ENCODE measurements at places on chromosomes 16 and 17.

DNA sequence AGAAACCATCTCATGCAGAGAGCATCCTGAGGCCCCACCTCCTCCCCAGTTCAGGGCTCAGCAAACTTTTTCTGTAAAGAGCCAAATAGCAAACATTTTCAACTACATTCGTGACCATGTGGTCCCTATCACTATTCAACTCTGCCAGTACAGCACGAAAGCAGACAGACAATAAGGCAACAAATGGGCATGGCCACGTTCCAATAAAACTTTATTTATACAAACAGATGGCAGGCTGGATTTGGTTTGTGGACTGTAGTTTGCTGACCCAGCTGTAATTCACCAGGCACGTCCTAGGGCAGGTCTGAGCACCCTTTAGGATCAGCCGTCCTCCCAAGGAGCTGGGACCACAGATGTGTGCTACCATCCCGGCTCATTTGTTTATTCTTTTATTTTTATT, 27.1 kb upstream of the GPRC5C start:
- DNase-seq = no peak

- DNase-seq = no peak
Measured at GRCh38 chr17:49012769-49013255, 15.6 kb downstream of the IGF2BP1 start.

DNA sequence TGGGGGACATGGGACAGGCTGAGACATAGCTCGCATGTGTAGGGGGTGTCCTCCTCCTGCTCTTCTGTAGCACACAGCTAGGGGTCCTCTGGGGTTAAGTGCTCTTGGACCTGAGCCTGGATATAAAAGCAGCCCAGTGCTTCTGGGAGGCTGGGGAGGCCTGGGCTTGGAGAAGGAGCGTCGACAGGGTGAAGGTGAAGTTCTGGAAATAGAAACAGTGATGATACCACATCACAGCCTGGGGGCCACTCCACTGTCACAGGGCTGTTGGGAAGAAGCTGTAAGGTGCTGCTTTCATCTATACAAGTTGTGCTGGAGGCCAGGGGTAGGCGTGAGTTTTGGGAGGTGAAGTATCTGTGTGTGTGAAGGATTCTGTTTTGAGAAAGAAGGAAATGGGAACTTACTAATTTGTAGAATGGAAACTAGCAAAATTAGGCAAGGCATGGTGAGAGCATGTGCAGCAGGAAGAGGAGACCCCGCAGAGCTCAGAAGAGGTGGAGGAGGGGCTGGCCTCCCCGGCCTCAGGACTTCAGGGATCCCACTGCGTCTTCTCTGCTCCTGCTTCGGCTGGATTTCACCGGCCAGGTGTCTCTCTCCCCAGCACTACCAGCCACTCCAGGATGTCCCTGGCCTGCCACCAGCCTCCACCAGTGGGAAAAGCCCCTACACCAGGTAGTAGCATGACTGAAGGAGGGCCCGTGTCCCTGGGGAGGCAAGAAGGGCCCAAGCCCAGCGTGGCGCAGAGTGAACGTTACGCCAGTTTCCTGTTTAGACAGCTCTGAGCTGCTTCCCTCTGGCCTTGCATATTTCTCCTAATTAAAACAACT, 19.4 kb downstream of the PLCG2 start:
- no peak for DNase-seq

DNA sequence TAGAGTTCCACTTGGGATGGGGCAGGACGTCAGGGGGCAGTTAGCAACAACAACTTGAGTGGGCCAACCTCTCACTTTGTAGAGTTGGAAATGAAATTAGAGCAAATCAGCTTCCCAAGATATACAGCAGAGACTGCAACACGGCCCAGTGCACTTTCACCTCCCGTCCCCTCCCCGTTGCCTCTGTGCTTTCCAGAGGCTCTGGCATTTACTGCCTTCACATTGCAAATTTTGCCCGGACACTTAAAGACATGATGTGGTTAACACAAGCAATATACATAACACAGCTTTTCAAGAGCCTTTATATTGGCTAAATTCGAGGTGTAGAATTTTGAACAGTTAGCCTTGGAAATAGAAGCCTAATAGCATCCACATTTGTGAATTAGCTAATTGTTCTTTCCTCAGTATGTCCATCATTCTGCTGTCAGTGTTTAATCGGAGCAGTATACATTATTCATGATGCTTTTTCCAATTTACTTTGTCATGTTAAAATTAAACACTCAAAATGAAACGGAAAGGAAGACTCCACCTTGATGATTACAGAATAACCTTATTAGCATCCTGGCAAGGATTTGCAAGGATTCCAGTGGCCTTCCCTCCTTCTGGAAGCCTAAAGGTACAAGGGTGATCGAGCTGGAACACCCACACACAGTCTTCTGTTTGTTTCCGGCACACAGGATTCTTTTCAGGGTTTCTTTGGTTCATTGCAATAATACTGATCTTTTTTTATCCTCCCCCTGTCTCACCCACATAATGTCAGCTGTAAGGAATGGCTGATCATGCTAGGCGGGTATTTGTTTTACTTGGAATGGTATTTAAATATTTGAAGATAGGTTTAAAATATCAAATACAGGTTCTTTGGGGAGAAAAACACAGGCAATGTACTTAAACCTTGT, 190.9 kb upstream of the CACNG5 start:
- no peak for DNase-seq

DNA sequence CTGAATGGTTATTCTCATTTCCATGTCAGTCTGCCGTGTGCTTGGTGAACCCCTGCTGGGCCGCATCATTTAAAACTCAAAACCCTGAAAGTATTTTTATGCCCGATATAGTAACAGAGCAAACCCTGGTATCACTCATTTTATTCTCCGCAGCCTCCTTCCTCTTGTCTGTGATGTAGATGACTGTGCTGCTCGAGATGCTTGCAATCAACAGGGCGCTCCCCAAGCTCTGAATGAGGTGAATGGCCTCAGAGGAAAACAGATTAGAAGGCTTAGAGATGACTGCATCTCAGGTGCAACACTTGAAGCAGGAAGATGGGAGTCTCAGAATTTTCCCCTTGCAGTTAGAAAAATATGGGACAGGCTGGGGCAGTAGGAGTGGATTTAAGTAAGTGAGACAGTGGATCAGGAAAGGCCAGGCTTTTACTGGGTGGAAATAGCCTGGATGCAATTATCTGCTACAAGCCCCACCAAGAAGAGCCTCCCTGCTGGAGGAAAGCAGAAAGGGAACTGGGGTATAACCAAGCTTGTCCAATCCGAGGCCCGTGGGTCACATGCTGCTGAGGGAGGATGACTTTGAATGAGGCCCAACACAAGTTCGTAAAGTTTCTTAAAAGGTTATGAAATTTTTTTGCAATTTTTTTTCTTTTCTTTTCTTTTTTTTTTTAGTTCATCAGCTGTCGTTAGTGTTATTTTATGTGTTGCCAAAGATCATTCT, 166.9 kb downstream of the CDH13 start:
- DNase-seq = no peak

DNA sequence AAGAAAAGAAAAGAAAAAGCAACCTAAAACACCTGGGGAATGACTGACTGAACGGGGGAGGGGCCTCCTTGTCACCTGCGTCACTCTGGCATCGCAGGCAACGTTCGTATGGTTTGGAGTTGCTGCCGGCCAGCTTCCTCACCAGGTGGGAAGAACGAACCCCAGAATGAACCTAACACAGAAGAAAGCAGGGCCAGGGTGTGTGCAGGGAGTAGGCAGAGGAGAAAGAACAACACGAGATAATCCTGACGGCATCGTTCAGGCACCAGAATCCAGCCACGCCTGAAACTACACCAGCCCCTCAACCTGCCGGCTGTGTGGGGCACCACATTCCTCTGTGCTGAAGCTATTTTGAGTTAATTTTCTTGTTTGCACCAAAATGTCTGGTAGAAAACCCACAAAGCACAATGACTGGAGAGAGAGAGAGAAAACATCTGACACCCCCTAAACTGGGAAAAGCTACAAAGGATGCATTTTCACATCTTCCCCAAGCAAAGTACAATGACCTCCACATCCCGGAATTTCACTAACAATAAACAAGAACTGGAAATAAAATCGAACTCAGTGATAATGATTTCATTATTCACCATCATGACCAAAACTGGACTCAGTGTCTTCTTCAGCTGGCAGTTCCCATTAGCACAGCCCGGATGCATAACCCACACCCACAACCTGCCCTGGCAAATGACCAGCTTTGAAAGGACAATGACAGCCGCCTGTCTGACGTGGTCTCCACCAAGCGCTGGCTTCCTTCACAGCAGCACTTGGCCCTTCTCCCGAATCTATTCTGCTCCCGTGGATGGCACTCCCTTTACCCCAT, 23.6 kb downstream of the RAB40B start:
- no peak for DNase-seq
